ENCODE measurements at places on chromosomes 1 and 21.

DNA sequence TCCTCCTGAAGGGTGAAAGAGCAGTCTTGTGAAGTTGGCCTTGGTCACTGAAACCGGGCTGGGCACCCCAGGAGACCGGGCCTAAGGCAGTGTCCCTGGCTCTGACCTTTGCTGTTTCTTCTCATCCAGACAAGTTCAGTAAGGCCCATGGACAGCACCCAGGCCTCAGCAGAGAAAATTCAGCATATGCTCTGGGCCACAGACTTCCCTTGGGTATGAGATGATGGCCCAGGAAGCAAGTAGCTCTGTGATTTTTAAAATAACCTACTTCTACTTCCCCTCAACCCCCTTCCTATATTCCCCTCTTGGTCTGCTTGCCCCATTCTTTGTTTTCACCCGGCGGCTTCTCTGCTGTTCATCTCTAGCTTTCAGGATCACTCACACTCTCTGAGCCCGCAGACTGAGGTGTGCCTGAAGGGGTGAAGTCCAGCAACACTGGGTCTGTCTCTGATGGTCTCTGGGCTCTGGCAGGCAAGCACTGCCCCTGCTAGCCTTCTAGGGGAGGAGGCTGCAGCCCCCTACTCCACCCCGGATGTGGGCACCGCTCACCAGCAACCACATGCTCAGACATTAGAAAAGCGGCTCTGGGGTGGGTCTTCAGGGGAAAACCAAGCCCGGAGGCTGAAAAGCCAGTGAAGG lies 2.9 kb upstream of the GPR25 start:
- no peak for DNase-seq

DNA sequence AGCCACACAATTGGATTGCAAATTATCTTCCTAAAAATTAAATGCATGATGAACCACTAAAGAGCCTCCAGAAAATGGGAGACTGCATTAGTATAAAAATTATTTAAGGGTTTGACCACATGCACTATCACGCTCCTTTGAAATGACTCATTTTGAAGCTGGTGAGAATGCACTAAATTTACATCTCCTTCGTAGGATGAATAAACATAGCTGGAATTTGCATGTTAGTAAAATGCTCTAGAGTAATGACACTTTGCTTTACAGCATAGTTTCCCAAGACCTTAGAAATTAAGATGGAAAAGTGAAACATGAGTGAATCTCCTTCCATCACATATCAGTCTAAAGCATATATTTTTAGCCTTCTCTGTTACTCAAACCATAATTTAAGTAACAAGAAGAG lies 2.4 kb downstream of the PLPPR4 start:
- DNase-seq = no peak

GRCh38 chr1:33244143-33244808 lies 12.0 kb upstream of the ZNF362 start:
- DNase-seq = no peak

GRCh38 chr1:109975718-109976117 lies 8.8 kb upstream of the AHCYL1 start:
- DNase-seq = no peak

DNA sequence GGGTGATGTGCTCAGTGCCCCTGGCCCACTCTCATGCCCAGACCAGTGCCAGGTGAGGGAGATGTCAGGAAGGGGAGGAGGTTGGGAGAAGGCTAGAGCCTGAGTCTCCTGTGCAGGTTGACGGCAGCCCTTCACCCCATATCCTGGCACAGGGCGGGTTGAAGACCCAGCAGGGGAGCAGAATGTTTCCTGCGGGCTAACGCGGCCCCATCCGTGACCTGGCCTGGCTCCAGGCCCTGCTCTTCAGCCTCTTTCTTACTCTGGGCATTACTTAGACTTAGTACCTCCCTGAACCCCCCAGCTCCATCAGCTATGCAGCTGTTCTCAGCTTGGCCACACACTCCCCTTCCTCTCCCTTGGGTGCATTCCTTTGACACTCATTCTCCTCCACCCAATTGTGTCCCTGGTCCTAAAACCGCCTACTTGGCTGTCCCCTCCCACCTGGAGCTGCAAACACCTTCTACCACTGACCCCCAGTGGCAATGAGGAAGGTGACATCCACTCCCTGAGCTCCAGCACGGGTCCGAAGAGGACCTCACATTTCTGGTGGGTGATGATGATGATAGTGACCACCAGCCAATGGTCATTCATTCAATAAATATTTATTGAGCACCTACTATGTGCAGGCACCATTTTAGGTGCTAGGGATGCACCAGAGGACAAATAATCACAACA lies 179.0 kb downstream of the PTPRU start:
- no peak for DNase-seq

DNA sequence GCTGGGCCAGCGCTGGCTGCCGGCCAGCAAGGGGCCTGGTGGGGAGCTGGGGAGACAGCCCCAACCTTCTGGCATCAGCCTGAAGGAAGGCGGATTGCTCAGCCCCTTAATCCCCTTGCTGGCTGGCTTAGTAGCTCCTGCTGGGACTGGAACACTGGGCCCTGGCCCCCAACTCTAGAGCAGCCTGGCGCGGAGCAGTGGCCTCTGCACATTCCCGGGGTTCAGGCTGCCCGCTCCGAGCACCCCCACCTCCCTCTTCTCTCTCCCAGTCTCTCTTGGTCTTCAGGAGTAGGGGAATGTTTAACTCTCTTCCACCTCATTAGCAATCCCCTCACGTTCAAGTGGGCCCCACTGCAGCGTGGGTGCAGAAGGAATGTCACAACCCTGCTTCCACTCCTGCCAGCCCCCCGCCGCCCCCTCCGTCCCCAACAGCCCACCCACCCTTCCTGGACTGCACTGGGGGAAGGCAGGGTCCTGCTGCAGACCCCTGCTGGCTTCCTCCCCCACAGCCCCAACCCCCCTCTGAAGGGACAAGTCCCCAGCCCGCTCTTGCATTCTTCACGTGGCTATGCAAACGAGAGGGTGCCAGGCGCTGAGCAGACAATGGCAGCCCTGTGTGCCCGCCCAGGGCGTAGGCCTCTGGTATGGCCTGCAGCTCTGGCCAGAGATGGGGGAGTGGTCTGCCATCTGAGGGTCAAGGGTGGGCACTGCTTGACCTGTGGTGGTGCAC lies 980 bp upstream of the CLDN19 start:
- DNase-seq = no peak

GRCh38 chr1:16073490-16074119 lies at the start of gene FAM131C:
FAM131C (minus strand) TSS chr1:16073651; CDS start chr1:16073442, 209 bp downstream.
- DNase-seq = no peak

DNA sequence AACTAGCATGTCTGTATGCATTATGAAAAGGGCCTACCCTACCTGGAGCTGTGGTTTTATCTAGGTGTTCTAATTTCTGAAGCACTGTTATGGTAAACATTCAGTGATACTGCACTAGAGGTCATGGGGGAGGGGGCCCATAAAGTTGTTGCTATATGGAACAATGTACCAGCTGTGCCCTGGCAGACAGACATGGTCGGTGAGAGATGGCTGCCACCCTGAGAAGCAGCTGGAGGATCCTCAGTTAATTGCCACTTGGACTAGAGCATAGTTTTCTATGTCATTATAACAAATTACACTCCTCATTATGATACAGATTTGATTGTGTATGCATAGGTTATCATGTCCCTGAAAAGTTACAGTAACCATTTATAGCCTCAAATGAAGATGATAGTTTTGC lies 45.4 kb downstream of the ILDR2 start:
- DNase-seq = no peak

- DNase-seq = no peak
Observed at GRCh38 chr1:21379571-21379970, 60.4 kb upstream of the NBPF3 start.

DNA sequence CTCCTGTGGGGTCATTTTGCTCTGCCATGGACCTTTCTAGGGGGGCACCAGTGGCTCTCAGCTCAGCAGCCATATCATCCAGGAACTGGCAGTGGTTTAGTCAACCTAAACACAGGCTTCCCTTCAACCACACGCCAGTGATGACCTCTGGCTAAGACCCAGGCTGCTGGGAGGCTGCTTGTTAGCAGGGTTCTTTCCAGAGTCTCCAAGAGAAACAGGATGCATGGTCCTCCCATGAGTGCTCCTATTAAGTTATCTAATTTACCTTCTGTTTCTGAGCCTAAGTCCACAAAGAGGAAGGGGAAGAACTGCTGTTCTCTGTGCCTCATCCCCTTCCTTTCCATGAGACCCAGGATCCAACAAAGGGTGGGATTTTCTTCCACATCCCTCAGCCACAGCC lies 137.3 kb upstream of the PLXNA2 start:
- DNase-seq = no peak

DNA sequence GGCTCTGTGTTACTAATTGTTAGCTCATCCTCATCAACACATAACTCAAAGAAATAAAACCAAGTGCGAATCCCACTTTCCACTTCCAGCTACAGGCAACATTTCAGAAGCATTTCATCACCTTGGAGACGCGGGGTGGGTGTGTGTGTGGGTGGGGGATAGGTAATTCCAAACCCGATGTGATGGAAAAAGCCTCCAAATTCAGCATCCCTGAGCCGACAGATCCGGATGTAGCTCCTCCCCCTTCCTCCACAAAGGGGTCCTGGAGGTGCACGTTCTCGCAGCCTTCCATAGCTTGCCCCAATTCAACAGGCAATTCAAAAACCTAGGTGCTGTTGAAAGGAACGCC lies 486 bp downstream of the HSPA13 start:
- no peak for DNase-seq

GRCh38 chr1:164707868-164708331 lies 148.9 kb downstream of the PBX1 start:
- no peak for DNase-seq

DNA sequence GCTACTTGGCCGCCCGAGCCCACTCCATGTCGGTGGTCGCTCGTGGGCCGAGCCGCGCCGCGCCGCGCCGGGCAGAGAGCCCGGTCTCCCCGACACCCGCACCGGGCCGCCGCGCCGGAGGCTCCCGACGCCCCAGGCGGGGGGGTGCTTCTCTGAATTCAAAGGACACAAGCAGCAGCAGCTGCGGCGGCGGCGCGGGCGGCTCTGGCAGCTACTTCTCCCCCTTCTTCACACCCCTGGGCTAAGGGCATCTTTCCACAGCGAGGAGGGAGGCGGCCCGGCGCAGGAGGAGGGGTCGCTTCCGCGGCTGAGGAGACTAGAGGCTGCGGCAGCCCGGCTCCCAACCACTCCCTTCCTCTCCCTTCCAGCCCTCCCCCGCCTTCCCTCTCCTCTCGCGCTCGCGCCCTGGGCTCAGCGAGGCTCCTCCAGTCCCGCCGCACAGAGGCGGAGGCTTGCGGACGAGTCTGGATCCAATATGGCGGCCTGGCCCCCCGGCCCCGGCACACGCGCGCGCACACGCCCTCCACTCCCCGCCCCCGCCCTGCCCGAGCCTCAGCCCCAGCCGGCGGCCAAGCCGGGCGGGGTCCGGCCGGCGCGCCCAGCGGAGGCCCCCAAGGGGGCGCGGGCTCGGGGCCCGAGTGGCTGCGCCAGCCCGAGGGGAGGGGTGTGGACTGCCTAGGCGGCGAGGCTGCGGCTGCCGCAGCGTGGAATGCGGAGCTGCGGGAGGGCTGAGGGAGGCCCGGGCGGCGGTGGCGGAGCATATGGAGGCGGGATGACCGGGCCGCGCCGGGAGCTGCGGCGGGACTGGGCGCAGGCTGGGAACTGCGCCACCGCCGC lies at the start of gene CDC42BPA:
TSS of gene CDC42BPA (minus strand) at position 477 of the 837 bp plus-strand sequence. CDS start 1,310 bp downstream, outside the sequence.
- DNase-seq = no peak

- DNase-seq = no peak
Observed at GRCh38 chr1:182721525-182721924, 37.1 kb upstream of the RGS8 start.

DNA sequence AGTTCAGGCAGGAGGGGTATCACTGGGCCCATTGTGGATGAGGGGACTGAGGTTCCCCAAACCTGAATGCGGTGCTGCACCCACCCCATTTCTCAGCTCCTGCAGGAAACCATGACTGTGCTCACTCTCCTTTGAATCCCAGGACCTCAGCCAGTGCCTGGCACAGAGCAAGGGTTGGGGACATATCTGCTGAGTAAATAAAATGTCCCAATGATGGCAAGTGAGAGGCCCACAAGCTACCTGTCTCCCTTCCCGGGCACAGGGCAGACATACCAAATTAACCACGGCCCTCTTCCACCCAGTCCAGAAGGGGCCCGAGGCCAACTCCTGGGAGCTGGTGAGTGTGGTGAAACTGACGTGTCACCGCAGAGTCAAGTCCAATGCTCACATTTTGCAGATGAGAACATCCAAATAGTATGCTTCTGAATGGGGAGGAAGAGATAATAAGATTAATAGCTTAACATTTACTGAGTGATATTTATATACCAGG lies 97.6 kb downstream of the EPHB2 start:
- no peak for DNase-seq

GRCh38 chr1:64864018-64864940 lies 102.1 kb downstream of the JAK1 start:
- DNase-seq = no peak

GRCh38 chr1:109395602-109396512 lies 1.9 kb downstream of the SORT1 start:
- no peak for DNase-seq

DNA sequence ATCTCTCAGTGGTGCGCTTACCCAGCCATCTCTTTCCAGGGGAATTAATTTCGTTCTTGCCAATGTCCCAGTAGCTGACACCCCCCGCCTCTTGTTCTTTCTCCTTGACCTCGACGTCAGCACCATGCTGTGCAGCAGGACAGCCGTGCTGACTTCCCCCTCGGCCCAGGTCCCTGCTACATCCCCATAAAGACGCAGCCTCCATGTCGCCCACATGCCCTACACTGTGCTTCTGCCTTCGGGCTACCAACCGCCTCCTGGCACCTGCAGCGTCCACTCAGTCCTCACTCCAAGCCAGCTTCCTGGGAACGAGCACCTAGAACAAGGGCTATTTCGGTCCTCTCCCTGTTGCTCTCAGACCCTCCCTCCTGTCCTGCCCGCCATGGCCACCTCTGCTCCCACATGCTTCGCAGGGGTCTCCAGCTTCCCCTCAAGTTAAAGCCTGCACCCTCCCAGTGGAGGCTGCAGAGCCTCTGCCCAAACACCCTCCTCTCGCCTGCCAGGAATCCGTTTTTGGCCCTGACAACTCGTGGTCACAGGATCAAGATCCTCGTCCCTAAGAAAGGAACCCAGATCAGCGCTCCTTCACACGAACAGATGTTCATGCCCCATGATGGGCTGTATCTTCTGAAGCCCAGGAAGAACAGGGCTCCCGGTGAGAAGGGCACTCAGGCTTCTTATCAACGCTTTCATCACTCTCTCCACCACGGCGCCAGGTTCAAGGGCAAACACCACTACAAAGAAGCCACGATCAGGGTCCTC lies 109.7 kb downstream of the NPHP4 start:
- no peak for DNase-seq

DNA sequence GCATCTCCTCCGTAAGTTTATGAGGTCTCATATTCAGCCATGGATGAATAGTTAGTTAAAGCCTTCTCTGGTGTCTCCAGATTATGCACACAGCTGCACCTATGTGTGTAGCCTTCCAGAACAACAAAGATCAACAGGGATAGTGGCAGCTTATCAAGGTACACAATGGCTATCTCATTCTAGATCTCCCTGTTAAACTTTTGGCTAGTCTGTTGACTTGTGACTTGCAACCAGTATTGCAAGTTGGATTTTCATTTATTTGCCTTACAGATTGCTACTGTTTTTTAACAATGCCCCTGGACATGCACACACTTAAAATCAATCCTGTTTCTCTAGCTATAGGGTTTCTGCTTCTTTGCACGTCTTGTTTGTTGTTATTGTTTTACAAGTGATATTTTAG lies 363.2 kb downstream of the OMA1 start:
- no peak for DNase-seq

GRCh38 chr1:69650779-69651178 lies 83.1 kb downstream of the LRRC7 start:
- DNase-seq = no peak

Measured in activated naive CD8-positive, alpha-beta T cell treated with anti-CD3 and anti-CD28 coated beads, Interleukin-2, amount 50 U/mL, for 16 hours (primary cell).